Hypothalamus (tissue), 51 donors: ENCODE measurements at places on chromosomes 1 and 21.

DNA sequence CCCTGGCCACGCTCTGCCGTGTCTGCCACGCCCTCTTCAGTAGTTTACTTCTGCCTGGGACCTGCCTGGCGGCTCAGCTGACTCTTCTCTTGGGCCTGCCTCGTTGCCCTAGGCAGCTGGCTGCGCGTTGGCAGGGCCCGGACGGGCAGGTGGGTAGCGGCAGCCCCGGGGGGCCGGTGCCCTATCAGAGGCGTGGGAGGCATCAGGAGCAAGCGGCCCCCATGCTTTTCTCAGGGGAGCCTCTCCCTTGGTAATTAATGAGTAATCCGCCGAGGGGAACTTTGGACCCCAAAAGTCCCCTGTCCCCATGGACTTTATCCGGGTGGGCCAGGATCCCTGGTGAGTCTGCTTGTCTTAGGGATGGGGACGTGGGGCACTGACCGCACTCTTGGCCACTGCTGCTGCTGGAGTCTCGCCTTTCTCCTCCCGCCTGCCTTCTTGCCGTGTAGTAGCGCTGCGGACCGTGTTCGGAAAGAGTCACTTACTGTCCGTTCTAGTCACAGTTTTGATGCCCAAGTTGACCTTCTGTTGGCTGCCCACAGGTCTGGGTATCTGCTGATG is 22.7 kb downstream of the SKI start:
- no peak for DNase-seq

GRCh38 chr1:154880671-154881070 is 10.6 kb upstream of the KCNN3 start:
- DNase-seq = no peak

DNA sequence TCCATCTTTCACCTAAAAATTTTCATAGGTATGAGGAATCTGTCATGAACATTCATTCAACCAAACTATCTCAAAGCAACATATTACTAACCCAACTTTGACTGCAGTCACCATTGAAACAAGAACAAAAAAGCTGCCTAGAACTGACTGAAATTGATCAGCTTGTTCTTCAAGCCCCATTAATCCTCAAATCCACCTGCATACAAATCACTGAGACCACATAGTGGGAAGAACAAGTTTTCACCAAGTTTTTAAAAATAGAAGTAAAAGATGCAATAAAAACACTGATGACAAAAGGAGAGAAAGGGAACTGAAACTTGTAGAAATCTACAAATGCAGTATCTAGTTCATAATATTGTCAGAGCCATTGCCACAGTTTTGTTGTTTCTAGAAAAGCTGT is 6.1 kb downstream of the SORT1 start:
- DNase-seq = no peak

DNA sequence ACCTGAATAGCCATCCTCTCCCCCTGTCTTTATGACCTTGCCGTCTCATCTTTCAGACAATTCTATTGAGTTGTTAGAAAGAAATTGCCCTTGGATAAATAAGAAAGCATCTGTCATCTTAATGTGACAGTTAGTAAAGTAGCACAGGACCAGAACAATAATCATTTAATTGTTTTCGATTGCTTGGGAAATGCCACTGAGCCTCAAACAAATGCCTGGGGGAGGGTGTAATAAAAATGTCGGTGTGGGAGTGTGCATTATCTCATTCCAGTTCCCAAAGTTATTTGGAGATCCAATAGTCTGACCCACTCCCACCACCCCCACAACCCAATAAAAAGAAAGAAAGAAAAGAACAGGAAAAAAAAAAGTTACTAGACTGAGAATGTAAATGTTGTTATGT is 509.3 kb upstream of the LRRC7 start:
- DNase-seq = no peak

- DNase-seq = peak; percentile 8
Measured at GRCh38 chr1:63843010-63843409, 69.2 kb downstream of the ROR1 start.

DNA sequence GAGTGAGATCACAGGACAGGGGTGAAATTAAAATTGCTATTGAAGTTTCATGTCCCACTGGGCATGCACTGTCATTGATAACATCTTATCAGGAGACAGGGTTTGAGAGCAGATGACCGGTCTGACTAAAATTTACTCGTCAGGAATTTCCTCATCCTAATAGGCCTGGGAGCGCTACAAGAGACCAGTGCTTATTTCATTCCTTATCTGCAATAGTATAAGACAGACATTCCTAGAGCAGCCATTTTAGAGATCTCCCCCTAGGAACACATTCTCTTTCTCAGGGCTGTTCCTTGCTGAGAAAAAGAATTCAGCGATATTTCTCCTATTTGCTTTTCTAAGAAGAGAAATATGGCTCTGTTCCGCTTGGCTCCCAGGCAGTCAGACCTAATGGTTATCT is 181.4 kb upstream of the ETV3 start:
- DNase-seq = no peak

DNA sequence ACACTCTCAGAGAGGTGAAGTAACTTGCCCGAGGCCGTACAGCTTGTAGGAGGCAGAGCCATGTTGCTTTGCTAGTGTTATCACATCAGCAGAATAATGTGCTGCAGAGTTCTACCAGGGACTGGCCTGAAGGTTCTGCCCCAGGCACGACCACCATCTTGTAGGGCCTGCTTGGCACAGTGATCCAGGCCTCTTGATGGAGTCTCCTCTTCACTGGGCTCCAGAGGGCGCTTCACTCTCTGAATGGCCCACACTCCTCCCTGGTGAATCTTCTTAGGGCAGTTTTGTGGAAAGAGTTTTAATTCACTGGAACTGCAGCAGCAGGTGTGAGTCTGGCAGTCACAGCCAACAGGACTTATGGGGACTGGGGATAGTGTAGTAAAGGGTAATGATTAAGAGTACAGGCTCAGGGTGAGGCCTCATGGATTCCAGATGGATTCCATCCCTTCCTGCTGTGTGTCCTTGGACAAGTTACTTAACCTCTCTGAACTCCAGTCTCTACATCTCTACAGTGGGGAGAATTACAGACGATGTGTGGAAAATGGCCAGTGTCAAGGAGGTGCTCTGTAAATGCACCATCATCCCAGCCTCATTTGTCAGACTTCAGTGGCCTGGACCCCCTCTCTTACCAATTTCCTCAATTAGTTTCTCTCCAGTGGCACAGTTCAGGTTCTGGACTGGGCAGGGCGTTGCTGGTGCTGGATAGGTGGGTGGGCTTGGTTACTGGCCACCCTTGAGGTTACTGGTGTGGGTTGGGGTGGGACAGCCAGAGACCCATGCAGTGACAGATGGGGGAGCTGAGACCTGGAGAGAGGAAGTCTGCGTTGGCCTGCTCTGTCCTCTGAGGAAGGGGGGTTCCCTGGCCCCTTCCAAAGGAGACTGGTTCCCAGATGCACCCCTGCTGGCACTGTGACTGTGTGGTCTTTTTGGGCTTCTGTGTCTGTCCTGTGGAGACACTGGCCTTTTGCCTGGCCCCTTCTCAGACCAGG is 45.9 kb upstream of the CSF3R start:
- no peak for DNase-seq

- DNase-seq = no peak
Measured at GRCh38 chr1:27475720-27476119, 14.2 kb downstream of the WASF2 start.
